ENCODE measurements at places on chromosomes 6 and 20.

DNA sequence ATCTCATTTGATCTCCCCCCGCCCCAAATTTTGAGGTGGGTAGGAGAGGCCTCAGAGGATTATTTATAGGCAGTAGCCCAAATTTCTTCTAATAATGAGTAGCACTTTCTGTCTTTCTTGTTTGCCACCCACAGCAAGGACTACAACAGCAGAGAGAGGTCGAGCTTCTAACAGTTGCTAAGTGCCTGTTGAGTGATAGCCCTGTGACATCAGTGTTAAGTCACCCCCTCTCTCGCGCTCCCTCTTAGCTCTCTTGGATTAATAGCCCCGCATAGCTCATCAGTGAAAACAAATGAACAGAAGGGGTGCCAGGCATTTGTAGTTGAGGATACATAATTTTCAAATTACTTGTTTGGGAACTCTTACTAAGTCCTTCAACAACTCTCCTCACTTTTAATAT lies 3.5 kb downstream of the ANKRD60 start:
- no peak for DNase-seq

- DNase-seq: no peak
Measured at GRCh38 chr20:1777476-1777820, 117.8 kb upstream of the SIRPA start.

DNA sequence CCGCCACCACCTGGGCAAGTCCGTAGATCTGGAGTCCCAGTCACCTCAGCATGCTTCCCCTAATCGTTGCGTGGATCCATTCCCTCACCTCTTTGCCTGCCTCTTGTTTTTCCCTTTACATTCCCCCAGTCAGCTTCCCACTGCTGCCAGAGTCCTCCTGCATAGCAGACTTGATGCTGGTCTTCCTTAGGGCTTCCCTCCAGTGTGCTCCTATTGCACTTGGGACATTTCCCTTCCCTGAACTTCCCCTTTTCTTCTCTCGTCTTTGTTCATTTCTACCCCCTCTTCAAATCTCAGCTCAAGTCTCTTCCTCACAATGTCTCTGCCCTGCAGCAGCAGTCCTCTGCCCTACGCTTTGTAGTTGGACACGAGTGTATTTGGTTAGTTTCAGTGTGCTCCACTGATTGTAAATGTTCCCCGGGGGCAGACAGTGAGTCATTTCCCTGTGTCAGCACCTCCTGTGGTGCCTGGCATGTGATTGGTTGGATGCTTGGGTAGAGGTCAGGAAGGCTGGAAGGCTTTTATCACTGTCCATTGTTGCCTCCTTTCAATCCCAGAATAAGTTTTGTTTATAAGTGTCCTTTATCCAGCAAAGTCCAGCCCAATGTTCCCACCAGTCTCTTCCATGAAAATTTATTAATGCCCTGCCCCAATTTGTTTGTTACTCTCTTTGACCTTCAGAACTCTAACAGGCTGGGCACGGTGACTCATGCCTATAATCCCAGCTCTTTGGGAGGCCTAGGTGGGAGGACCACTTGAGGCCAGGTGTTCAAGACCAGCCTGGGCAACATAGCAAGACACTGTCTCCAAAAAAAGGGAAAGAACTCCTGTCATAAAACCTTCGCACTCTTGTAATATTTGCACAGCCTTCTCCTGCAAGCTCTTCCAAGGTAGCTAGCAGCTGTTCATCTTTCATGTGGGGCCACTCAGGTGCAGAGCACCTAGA lies 38.3 kb downstream of the FAM120B start:
- DNase-seq: no peak

- no peak for DNase-seq
Measured at GRCh38 chr20:2637246-2637645, 15.2 kb upstream of the NOP56 start.

- no peak for DNase-seq
Measured at GRCh38 chr20:47529840-47530239, 28.2 kb downstream of the NCOA3 start.

- DNase-seq: no peak
Measured at GRCh38 chr6:139590206-139590605, 215.8 kb upstream of the CITED2 start.

DNA sequence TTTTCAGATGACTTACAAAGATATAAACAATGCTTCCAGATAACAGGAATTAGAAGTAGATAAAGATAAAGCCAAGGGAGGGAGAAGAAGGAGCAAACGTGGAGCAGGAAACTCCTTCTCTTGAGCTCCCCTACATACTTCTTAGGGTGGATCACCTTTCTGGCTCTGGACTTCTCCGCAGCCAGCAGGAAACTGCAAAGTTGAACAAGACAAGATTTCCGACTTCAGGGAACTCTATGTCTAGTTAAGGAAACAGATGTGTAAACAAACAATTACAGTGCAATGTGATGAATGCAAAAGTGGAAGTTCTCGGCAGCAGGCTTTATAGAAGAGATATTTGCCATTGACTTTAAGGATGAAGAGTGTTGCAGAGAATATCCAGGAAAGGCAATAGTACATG lies 134.0 kb upstream of the MARCKS start:
- DNase-seq: no peak

DNA sequence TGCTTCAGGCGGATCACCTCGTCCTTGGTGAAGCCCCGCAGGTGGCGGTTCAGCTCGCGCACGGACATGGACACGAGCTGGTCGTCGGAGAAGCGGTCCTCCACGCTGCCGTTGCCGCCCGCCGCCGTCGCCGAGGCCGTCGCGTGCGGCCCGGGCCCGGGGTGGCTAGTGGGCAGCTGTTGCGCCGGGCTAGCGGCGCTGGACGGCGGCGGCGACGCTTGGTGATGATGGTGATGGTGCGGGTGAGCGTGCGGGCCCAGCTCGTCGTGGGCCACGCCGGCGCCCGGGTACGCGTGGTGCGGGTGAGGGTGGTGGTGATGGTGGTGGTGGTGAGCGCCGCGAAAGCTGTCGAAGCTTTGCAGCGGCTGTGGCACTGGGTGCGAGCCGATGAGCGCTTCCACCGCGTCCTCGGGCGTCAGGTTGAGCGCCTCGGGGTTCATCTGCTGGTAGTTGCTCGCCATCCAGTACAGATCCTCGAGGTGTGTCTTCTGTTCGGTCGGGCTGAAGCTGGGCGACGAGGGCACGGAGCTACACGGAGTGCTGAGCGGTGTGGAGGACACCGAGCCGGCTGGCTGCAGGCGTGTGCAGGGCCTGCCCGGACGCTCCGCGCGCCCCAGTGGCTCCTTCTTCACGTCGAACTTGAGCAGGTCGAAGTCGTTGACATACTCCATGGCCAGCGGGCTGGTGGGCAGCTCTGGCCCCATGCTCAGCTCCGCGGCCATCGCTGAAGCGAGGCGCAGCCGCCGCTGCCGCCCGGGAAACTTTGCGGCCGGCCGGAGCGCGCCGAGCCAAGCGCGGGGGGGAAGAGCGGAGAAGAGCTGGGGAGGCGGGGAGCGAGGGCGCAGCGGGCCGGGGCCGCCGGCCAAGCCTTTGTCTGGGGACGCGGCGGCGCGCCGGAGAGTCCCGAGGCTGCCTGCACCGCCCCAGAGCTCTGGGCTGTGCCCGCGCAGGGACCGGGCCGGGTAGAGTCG lies 622 bp downstream of the MAFB start:
- no peak for DNase-seq

- no peak for DNase-seq
Measured at GRCh38 chr20:47795214-47795907, 10.1 kb upstream of the SULF2 start.

DNA sequence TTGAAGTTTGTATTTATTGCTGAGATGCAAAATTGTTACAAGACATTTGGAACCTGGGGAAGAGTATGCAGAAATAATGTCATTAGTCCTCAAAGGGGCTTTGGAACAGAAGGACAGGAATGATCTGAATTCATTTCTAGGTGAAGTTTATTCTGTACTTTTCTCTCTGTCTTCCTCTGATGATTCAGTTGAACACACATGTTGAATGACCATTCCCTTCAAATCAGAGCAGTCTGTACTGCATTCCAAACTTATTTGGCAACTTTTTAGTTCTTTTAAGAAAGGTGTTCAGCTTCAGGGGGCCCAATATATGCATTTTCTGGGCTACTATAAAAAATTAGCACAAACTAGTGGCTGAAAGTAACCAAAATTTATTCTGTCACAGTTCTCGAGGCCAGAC lies 213.9 kb upstream of the LAMP5 start:
- no peak for DNase-seq

DNA sequence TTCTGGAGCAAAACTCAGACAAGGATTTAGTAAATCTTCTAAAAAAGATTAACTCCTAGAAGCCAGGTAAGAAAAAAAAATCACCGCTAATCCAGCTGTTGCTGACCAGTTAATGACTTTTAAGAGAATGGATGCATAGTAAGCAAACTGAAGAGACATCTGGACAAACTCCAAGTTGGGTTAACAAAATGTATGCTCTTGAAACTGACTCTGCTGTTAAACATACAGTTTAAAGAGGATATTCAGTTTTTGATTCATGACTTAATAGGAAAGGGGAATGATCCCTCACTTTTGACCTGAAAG lies 70.4 kb downstream of the PLAGL1 start:
- DNase-seq: no peak

DNA sequence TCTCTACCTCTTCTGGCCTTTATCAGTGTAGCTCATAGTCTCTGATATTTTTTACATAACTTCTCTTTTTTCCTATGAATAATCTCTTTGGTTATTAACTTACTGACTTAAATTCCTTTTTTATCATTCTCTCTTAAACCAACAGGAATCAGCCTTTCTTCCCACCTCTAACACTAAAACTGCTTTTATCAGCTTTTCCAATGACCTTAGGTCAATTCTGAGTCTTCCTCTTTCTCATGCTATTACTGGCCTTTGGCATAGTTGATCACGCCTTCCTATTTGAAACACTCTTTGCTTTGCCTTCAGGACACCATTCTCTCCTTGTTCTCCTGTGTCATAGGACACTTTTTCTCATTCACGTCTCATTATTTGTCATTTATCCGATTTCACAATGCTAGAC lies 8.1 kb upstream of the HINT3 start:
- no peak for DNase-seq

DNA sequence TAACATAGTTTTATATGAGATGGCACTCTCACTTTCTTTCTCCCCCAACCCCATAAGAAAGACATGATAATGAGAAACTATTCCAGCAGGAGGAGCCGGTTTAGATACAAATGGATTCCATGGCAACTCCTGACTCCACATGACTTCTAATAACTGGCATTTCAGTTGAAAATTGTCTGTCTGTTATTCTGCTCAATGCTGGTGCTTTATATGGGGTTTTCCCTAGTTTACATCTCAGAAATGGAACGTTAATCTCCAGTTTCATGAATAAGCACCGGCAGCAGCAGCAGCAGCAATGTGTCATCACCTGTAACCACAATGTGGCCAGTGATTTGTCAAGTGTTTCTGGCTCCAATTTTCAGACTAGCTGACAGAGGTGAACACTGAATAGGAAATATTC lies 8.0 kb upstream of the SIM1 start:
- no peak for DNase-seq

DNA sequence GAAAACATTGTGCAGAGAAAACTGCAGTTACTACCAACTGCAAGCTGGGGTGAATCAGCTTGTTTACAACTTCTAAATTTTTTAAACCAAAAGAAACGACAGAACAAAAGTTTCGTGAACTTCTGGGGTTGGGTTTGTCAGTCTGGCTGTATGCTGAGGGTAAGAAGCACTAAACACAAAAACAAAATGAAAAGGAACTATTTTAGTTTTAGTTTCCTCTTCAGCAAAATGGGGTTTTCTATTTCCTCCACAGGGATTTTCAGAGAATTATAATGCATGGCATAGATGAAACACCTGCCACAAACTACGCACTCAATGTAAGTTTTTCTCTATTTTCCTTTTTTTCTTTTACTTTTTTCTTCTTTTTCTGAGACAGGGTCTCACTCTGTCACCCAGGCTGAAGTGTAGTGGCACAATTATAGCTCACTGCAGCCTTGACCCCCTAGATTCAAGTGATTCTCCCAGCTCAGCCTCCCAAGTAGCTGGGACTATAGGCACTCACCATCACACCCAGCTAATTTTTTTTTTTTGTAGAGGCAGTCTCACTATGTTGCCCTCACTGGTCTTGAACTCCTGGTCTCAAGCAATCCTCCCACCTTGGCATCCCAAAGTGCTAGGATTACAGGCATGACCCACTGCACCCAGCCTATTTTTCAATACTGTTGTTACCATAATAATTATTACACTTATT lies 40.6 kb downstream of the CGA start:
- no peak for DNase-seq
